ENCODE measurements at places on chromosomes 11 and 22.

DNA sequence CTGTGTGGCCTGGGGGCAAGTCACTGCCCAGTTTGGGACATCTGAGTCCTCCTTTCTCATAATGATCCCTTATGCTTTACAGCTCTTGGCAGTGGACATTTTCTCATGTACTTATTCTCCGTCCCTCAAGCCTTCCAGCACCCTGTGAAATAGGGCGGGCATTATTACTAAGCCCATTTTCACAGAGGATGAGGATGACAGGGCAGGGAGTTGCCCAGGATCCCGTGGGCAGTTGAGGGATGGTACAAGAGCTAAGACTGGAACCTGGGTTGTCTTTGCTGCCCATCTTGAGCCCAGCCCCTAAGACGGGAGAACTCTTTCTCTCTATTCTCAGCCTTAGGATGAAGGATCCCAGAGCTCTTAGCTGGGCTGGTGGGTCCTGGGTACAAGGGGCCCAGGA, 11.2 kb downstream of the CD82 start:
- DNase-seq = no peak

- DNase-seq = no peak
Observed at GRCh38 chr11:120027546-120028180, 110.2 kb downstream of the TRIM29 start.

GRCh38 chr11:9005087-9005486, 1.3 kb upstream of the NRIP3 start:
- DNase-seq = no peak

- peak; percentile 68 for DNase-seq
Observed at GRCh38 chr11:33543823-33544222, 156.8 kb downstream of the C11orf91 start.

DNA sequence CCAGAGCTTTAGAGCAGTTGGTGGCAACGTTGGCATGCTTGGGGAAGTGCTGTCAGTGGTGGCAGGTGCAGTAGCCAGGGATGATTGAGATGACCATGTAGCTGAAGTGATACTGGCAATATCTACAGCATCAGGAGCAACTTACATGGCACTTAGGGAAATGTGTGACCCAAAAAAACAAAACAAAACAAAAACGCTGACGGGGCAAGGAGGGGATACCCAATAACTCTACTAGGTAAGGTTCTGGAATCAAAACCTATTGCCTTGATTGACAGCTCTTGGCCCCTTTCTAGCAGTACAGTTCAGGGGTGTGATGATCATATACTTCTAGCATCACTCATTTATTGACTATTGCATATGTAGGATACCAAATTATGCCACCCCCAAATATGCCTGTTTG, 312.6 kb downstream of the AASDHPPT start:
- no peak for DNase-seq

DNA sequence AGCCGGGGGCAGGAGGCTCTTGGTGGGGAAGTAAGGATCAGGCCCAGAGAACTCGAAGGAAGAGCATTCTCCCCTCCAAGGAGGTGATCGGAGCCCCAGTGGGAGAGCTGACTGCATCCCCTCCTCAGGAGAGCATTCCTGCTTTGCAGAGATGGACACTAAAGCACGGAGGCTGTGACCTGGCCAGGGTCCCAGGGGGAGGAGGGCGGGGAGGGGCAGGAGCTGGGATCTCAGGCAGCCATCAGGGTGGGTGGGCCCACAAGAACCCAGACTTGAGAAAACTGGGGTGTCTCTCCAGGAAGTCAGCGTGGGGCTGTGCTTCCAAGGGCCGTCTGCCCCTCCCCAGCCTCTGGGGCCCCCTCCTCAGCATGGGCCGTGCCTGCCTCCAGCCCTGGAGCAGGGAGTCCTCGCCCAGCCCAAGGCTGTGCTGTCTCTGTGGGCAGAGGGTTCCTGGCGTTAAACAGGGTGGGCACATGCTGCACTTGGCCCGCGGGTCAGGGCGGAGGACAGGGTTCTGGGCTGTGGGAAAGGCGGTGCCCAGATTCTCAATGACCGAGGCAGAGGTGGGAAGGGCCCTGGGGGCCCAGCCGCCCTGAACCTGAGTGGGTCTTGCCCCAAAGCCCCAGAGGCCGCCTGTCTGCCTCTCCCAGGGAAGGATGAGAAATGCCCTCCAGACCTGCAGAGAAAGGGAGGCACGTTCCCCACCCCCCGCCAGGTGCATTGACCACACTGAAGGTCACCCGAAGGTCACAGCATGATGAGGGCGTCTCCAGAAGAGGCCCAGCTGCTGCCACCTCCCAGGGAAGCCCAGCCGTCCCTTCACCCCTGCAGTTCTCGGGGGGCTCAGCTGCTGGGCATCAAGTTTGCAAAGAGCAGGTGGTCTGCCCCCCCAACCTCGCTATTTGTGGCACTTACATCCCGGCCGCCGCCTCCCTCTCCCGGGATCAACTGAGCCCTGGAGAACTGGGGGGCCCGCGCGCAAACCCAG, 643 bp downstream of the CEND1 start:
- DNase-seq = no peak

- no peak for DNase-seq
Observed at GRCh38 chr11:69867076-69868005, 48.1 kb upstream of the FGF3 start.

DNA sequence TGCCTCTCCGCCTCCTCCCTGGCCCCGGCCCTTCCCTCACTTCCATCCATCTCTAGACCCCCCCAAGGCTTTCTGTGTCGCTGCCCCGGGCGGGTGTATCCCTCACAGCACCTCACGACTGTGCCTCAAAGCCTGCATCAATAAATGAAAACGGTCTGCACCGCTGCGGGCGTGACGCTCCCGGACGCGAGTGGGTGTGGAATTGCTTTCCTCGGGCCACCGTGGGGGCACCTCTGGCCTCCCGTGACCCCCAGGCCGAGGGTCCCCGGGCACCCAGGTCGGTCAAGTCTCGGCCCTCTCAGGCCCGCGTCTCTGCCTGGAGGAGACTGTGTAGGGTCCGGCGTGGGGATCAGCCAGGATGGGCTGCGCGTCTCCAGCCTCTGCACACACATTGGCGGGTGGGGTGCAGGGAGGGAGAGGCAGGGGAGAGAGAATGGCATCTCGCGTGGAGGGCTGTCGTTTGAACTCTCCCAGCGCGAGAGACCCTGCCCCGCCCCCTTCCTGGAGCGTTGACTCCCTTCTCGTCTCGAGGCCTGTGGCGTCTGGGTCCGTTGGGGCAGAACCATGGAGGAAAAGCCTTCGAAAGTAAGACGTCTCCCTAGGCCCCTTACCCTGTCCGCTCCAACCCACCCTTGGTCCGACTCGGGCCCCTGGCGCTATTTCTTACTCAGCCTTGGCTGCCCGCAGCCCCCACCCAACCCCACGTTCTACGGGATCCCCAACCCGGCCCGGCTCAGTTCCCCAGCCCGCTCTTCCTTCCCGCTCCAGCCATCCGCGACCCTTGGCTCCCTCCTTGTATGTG, at the start of gene CATSPERZ:
Gene CATSPERZ, plus strand, starts transcription at position 512 of the 802 bp plus-strand sequence. Its CDS starts 53 bp downstream, at position 565.
- DNase-seq = no peak

- DNase-seq = no peak
Observed at GRCh38 chr11:22930816-22931594, 70.7 kb upstream of the CCDC179 start.

- no peak for DNase-seq
Observed at GRCh38 chr22:23688571-23688970, 2.2 kb upstream of the RGL4 start.

DNA sequence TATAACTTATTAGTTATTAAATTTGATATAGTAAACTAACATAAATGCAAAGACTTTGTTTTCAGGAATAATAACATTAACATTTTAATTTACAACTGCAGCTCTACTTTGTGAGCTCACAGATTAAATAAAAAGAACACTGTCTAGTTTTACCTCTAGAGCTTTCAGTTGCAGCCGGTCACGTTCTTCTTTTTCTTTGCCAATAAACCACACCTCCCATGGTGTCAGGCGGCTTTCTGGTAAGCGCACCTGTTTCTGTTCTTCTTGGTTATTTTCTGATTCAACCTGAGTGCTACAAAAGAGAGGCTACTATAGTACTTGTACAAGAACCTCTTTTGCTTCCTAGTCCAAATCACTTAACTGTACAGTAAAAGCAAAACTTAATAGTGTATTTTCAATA, 5.8 kb downstream of the CCDC34 start:
- DNase-seq = no peak

- DNase-seq = no peak
Observed at GRCh38 chr11:299951-300735, 817 bp upstream of the IFITM5 start.

DNA sequence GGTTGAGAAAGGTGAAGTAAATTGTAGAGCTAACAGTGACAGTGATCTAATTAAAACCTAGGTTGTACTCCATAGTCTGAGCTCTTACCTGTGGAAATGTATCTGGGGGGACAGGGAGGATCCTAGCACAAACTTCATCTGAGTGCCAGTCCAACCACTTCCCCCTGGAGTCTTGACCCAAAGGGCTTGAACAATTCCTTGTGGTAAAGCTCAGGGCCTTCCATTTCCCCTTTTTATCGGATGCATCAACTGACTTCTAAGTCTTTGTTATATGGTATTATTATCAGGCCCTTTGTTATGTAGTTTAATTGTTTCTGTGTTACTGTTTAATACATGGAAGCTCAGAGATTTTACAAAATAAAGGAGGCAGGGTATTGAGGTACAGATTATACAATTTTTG, 140.2 kb upstream of the SESN3 start:
- no peak for DNase-seq

DNA sequence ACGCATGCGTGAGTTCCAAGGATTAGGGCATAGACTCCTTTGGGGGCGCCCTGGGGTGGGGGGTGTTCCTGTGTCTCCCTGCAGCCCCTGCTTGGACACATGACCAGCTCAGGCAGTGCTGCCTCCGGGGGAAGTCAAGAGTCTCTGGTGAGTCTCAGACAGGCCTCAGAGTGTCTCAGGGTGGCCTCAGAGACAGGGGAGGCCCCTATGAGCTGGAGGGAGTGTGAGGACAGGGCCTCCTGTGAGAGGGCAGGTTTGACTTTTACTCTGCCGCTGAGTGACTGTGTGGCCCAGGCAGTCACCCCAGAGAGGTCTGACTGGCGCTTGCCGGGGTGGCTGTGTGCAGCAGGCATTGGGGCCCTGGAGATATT, 41.2 kb upstream of the KCNQ1OT1 start:
- DNase-seq = no peak

DNA sequence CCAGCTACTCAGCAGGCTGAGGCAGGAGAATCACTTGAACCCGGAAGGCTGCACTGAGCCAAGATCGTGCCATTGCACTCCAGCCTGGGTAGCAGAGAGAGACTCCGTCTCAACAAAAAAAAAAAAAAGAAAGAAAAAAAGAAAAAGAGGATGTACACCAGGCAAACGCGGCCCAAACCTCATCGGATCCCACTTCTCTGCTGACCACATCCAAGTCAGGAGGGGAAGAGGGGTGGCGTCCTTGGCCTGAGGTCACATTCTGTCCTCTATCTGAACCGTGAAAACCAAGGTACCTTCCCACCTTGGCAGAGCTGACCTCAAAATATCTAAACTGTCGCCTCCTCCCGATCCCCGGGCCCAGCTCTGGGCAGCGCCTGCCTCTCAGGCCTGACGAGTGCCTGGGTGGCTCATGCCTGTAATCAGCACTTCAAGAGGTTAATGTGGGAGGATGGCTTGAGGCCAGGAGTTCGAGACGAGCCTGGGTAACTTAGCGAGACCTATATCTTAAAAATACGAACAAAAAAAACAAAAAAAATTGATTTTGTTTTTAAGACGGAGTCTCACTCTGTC, 25.1 kb downstream of the RGL4 start:
- DNase-seq = no peak

DNA sequence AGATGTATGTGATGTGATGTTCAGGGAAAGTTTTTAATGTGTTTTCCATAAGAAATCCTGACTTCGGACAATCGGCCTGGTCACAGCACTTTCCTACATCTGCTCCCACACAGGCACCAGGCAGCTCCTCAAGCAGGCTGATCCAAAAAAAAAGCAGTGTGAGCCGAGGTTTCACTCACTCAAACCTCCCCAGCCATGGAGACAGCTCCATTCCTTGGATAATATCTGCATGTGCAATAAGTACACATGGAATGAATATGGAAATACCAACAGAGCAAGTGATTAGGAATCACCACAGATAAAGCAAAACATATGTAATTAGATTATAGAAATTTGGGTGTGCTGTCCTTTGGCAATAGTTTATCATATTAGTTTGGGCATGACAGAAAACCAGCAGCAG, 88.8 kb upstream of the API5 start:
- DNase-seq = no peak

DNA sequence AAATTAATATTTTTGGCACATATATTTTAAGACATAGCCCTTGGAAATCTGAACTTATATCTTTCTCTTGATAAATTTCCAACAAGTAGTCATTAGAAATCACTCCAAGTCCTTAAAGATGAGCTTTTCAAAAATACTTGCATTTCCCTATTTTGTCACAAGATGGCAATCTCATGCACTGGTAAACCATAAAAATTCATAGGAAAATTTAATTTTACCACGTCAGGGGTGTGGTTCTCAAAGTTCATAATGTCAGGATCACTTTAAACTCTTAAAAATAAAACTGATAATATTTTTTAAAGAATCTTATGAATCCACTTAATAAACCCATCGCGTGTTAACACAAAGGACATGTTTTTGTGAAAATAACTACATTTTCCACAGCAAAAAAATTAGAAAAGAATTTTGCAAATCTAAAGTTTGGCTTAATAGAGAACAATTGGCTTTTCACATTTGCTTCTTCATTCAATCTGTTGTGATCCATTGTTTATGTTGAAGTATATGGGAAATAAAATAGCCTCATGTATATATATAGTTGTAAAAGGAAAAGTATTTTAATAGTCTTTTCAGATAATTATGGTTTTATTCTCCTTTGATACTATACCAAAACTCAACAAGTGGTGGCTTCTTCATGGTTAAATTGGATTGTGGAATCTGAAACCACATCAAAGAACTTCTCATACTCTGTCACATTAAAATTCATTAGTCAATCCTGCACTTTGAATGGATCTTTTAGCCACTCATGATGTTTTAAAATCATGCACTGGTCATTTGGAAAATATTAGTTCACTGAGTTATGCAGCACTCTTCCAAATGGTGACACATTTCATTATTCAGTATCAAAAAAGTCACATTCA, 169.1 kb downstream of the CADM1 start:
- no peak for DNase-seq

DNA sequence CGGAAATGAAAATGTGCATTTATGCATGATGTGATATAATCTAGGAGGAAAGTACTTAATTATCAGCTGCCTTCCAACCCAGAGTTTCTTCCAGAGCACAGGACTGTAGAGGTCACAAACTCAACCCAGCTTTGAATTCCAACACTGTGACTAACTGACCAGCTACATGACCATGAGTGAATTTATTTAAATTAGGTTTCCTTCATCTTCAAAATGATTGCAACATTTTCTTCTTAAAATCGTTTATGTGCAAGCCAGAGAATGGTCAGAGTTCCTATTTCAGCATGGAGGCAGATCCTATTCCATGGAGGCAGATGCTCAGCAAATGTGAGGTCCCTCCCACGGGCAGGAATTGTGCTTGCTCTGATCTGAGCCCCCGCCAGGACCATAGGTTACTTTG, 42.4 kb downstream of the OSBP start:
- DNase-seq = no peak

DNA sequence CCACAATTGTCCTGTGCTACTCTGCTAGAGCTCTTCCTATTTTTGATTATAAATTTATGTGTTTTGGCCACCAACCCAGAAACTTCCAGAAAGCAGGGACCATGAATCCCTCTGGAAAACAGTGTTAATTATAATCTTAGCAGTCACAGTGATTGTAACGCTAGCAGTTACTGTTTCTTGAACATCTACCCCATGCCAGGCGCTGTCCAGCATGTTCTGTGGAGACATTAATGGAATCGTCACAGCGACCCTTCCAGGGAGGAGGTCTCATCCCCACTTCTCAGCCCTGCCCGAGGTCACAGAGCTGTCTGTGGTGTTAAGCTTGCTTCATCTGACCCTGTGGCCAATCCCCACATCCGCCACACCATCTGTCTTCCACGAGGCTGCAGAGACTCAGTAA, 13.9 kb upstream of the PNPLA5 start:
- no peak for DNase-seq

All from esophagus muscularis mucosa (tissue), 4 donors.